ENCODE measurements at places on chromosomes 4 and X.
A peak's percentile ranks its signal among the peaks of the same experiment; 100 is the strongest.

DNA sequence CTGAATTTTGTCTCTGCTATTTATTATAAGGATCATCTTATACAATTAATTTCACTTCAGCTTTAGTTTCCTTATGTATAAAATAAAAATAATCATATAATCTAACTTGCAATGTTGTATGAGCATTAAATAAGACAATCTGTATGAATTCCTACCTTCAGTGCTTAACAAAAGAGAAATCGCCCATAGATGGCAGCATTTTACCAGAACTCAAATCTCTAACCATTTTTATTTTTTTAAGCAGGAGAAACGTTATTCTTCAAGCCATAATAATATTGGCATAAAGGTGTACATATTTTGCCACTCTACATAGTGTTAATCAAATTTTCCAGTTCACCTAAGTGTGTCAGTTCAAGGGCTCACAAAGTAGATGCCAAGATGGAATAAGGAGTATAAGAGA is 78.8 kb downstream of the TMEM47 start:
- DNase-seq, result no peak

GRCh38 chr4:25346913-25347312 is 30.1 kb upstream of the ANAPC4 start:
- no peak for DNase-seq

DNA sequence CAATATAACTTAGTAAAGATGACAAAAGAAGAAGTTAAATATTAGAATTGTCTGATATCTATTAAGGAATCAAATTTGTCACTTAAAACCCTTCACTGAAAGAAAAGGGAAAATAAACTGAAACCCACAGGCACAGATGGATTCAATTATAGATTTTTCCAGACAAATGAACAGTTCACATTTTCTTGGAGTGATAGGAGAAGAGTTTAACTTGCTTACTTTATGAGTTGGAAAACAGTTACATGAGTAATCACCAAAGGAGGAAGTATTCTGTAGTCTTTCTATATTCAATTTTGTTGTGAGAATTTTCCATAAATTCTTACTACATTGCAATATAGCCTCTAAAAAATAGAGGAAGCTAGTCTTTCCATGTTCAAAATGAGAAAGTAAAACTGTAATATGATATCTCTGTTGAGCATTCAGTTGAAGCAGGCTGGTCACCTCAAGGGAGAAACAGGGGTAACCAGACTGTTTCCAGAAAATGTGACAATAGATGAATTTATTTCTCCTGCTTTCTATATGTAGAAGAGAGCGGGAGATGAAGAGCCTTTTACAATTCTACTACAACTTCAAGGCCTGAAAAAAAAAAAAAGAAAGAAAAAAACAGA is 330.3 kb upstream of the EPHA5 start:
- DNase-seq, result no peak

- peak; percentile 53 for DNase-seq
These were observed 157.1 kb upstream of the FTHL17 start for GRCh38 chrX:31228909-31229308.

DNA sequence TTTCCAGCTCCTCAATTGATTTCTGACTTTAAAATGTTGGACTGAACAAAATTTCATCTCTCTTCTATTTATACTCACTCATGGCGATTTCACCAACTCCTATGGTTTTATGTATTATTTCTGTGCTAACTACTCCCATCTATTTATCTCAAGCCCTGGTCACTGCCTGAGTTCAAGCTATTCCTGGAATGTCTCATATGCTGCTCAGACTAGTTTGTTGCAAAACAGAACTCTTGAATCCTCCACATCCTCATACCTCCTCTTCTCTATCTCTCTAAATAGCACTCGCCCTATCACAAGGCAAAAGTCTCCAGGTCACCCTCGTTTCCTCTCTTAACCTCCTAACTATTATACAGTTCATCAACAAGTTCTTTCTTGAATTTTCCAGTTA is 19.0 kb upstream of the DDX60 start:
- no peak for DNase-seq

DNA sequence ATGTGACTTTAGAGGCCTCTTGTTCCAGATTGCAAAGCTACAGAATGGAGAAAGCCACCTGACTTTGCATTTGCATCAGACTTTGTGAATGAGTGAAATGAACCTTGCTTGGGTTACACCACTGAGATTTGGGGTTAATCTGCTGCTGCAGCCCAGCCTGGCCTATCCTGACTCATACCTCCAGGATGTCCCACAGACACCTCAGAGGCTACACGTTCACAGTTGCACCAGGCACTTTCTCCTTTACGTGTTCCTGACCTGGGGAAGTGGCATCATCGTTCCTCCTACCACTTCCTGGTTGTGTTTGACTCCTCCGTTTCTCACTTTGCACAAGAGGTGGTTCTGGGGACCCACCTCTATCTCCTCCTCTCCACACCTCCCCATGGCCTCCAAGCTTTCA is 9.2 kb upstream of the SORCS2 start:
- no peak for DNase-seq

GRCh38 chr4:114980932-114981708 is 132.3 kb downstream of the NDST4 start:
- DNase-seq, result no peak

DNA sequence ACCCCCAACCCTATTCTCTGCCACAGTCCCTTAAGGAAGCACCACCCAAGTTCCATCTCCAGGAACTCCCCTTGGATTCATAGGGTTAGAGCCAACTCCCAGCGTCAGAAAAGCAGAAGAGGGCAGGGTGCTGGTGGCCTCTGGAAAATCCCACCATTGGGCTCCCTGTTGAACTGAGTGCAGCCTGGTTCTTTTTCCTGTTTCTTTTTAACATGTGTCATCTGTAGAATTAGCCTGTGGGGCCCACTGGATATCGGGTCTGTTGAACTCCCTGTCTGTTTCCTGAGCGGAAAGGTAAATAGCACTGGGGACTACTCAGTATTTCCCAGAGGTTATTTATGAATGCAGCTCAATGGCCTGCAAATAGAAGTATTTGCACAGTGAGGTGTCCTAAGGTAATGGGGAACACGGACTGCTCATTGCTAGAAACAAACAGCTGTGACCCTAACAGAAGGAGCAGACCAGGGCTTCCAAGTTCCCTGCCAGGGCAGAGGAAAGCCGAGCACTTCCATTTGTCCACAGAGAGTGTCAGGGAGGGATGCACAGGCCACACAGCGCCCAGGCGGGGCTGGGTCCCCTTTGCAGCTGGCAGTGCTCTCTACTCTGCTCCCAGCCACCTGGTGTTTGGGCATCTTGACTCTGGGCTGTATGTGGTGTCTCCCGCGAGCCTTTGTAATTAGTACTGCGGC is 102.6 kb downstream of the FHDC1 start:
- DNase-seq, result peak; percentile 16

- no peak for DNase-seq
These were observed 35.0 kb upstream of the BMPR1B start for GRCh38 chr4:94722748-94723147.

- peak; percentile 27 for DNase-seq
These were observed 25.6 kb upstream of the SPP1 start for GRCh38 chr4:87949961-87950360.

DNA sequence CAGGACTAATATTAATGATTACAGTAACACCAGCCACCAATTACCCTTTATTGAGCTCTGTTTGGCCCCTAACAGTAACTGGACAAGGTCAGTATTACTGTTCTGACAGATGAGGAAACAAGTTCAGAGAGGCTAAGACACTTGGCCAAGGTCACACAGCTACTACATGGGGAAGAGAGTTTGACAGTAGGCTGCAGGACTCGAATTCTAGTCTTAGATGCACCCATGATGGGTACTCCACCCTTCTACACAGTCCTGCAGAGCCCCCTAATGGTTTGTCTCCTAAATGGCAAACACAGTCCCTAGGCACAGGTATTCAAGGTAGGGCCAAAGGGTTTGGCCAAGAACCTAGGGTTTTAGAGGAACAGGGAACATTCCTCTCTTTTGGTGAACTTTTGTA is 93.9 kb downstream of the NSUN7 start:
- DNase-seq, result peak; percentile 40

- no peak for DNase-seq
These were observed 13.1 kb downstream of the NAT8L start for GRCh38 chr4:2071912-2072867.

DNA sequence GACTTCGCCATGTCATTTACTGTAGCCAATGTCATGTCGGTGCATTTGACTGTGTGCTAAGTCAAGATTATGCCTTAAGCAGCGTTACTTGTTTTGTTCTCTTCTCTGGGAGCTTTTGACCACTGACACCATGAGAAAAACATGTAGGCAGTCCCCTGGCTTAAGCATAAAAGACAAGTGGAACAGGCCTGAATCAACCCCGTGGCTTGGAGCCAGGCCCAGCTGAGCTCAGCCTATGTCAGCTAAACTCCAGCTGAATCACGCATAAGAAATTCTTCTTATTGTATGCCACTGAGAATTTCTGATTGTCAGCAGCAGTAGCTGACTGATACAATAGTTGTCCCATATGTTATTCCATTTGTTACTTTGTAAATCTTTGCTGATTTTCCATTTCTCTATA is 261.9 kb downstream of the CBLL2 start:
- no peak for DNase-seq

- peak; percentile 44 for DNase-seq
These were observed 25.5 kb downstream of the GPRASP3 start for GRCh38 chrX:102745857-102746584.

- DNase-seq, result no peak
These were observed 156.8 kb upstream of the PSAPL1 start for GRCh38 chr4:7591409-7592053.

DNA sequence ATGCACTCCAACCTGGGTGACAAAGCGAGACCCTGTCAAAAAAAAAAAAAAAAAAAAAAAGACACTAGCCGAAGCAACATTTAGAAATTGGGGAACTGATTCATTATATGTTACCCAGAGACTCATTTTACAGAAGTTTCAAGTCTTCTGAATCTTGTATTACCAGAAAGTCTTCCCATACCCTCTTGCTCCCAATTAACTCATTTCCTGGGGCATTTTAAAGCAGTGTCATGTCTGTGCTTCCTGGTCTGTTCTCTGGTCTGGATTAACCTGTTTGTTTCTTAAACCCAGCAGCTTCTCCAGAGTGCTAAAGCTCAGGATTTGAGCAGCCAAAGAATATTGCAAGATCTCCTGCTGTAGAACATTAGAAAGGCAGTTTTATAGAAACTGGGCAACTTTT is 43.7 kb downstream of the FRMPD3 start:
- no peak for DNase-seq

GRCh38 chr4:37978248-37978924 is 18.2 kb downstream of the PTTG2 start:
- peak; percentile 61 for DNase-seq

GRCh38 chr4:13963601-13964000 is 336.1 kb upstream of the BOD1L1 start:
- DNase-seq, result no peak

DNA sequence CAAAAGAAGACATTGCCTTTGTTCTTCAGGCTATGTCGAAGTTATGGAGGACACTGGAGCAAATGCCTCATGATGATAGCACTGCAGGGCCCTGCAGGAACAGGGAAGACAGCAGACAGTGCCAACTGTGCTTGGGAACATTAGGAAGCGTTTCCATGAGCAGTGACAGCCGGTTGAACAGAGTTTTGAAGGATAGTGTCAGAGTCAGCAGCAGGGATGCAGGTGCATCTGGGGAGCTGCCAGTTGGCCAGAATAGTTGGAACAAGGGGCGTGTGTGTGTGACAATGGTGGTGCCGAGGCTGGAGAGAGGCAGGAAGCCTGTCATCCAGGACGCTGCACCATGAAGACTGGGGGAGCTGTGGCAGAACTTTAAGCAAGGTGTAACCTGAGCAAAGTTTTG is 88.6 kb downstream of the SHROOM3 start:
- DNase-seq, result no peak

- peak; percentile 43 for DNase-seq
These were observed 40.9 kb upstream of the EOLA2 start for GRCh38 chrX:149979126-149979644.

DNA sequence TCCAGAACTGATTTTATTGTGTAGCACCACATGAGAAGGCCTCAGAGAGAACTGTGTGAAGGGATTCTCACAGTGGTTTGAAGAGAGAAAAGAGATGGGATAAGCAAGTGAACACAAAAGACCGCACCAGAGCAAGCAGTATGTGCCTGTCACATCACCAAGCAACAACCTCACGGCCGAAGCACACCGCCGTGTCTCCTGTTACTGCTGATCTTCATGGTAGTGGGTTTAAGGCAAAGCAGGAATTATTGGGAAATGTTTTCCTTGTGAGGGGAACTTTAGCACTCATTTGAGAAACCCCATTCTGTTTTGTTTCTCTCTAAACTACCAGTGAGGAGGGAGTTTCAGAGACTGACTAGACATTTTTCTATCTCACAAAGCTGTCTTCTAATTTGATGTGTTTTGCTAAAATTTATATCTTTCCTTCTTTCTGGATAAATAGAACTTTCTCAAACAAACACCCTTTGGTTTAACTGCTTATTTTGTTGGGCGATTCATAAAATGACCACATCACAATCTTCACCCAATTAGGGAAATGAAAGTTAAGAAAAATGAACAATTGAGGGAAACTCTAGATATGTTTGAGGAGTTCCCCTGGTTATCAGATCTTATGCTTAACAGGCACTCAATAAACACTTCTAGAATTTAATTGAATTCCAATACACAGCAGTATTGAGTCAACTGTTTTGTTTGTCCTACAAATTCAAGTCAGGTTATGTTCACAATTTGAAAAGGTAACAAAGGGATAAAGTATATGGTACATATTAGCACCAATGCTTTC is 16.5 kb downstream of the SH3KBP1 start:
- no peak for DNase-seq

GRCh38 chrX:107935200-107935599 is 47.0 kb downstream of the TEX13B start:
- no peak for DNase-seq

DNA sequence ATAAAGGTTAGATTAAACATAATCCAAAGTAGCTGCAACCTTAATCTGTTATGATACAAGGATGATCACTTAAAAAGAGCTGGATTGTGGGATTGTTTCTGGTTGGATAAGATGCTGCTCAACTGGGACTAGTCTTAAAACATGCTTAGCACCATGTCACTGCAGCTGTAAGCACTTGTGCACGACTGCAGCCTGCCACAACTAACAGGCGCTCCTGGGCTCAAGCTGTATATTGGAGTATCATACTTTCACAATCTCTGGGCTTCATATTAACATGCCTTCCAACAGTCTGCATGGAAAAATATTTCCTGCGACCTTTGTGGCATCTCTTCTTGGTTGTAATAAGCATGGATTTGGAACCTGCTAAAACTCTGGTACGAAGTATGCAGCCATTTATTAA is 493.0 kb upstream of the PITX2 start:
- DNase-seq, result no peak

DNA sequence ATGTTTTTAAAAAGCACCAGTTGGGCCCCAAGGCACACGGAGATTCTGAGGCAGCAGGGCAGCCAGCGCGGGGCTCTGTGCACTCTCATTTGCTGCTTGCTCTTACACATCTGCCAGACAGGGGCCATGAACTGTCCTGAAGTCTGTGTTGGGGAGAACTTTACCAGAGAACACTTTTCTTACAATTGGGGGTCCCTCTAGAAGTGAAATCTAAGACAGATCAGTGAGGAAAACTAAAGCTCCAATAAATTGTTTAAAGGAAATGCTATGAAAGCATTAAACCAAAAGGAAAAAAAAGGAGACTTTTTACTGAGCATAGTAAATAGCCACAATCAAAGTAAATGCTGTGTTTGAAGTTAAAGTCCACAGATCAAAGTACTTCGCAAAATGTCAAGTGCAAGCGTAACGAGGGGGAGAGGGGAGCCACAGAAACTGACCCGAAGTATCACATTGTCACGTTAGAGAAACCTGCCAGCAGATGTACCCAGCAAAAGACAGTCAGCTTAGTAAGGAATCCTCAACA is 37.8 kb downstream of the SORBS2 start:
- no peak for DNase-seq

GRCh38 chr4:137032222-137032621 is 500.1 kb downstream of the PCDH18 start:
- DNase-seq, result no peak

- no peak for DNase-seq
These were observed 50.9 kb upstream of the RAP1GDS1 start for GRCh38 chr4:98210281-98210680.

All from suppressor macrophage (primary cell).